ENCODE measurements at places on chromosomes 12 and 14.
A peak's percentile ranks its signal among the peaks of the same experiment; 100 is the strongest.

DNA sequence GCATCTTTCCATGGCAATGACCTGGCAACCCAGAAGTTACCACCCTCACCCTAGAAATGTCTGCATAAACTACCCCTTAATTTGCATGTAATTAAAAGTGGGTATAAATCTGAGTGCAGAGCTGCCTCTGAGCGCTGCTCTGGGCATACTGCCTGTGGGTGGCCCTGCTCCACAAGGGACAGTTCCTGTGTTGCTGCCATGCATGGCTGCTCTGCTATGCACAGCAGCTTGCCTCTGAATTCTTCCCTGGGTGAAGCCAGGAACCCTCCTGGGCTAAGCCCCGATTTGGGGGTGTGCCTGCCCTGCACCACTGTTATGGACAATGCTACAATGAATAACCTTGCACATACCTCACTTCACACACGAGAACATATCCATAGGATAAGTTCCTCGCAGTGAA lies 35.7 kb upstream of the GPR132 start:
- no peak for DNase-seq

DNA sequence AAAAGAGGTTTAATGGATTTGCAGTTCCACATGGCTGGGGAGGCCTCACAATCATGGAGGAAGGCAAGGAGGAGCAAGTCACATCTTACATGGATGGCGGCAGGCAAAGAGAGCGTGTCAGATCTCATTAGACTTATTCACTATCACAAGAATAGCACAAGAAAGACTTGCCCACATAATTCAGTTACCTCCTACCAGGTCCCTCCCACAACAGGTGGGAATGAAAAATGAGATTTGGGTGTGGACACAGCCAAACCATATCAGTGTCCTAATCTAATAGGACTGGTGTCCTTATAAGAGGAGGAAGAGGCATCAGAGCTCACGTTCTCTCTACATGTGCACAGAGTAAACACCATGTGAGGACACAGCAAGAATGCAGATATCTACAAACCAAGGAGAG lies 25.9 kb downstream of the DYRK2 start:
- no peak for DNase-seq

GRCh38 chr14:56247495-56248200 lies 129.4 kb downstream of the PELI2 start:
- peak; percentile 74 for DNase-seq

DNA sequence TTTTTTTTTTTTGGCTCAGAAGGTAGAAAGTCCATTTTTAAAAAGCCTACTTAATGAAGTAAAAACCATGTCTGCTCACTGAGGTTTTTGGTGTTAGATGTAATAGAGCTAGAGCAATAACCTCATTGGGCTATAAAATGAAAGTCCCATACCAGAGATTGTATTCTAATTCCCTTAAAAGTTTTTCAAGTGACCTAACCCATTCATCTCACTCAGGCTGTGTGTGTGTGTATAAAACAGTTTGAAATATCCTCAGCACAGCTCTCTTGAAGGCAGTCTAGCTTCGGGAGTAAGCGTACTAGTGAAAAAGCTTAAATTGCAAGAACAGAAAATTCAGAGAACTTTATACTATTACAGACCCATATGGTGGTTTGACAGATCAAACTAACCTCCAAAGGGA lies 313.8 kb downstream of the CEP128 start:
- no peak for DNase-seq

- DNase-seq: no peak
Observed at GRCh38 chr14:69699748-69700303, 67.1 kb upstream of the SRSF5 start.

DNA sequence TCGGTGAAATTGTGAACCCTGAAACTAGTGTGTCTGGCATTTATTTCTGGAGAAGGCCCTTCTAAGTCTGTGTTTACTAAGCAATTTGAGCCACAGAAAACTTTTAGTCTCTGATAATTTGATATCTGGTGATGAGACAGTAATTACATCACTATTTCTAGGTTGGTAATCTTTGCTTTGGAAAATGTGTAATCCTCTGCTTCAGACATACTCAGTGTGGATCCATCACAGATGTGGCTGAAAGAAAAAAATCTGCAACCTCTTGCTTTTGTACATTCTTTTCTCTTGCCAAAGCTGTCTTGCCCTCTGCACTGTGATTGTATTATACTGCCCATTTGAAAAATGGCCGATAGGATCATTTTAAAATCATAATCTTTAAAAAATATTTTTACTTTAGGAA lies 78.1 kb downstream of the PELI2 start:
- DNase-seq: no peak

GRCh38 chr12:12933742-12934141 lies 18.2 kb downstream of the GPRC5D start:
- no peak for DNase-seq

DNA sequence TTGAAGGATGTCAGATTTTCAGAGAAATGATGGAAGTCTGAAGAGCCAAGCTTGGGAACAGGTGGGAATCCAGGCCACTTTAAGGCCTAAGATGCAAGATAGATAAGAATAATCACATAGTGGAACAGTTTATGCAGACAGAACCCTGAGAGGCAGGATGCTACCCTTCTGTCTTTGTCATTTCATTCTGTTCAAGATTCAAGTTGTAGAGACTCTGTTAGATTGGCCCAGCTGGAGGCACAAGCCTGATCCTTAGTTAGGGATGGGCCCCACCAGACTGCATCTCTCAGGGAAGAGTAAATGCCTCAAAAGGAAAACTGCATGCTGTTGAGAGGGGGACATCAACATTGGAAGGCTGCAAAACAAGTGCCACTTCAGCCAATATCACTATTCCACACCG lies 287.0 kb downstream of the PCNX1 start:
- no peak for DNase-seq

DNA sequence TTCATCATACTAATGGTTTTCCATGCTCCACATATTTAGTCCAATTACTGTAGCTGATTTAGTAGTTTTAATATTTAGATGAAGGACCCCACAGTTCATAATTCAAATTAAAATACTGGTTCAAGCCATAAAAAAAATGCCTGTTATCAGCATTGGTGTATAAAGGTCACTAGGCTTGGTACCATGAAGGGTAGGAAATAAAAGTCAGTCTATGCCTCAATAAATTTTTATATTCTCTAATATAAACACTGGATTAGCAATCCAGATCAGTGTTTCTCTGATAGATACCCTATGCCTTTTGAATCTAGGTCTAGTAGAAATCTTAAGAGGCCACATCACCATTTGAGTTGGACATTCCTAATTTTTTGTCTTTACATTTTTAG lies 163.2 kb upstream of the HIF1A start:
- DNase-seq: no peak

DNA sequence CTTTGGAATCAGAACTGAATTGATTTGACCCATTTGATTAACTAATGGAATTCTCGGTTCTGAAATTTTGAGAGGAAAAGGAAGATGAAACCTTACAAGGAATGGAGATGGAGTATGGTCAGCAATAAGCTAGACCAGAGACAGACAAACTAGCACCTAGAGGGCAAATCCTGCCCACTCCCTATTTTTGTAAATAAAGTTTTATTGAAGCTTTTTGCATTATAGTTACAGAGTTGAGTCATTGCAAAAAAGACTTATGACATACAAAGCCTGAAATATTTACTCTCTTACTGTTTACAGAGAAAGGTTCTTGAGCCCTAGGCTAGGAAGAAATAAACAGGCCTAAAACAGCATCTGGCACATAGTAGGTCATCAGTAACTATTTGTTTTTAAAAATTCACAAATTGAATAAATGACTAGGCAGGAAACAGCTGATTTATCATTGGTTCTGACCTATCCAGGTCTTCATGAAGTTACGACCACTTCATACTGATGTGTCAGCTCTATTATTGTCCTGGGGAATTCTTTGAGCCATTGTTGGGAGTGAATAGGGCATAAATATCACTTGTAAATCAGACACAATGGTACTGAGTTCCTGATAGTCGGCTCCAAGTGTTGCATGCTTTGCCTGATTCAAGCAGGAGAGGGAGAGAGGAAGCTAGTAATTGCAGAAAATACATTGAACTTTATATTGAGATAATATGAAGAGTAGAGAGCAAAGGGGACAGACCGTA lies 14.6 kb upstream of the STAB2 start:
- peak; percentile 23 for DNase-seq

GRCh38 chr12:47251919-47252318 lies 172.2 kb upstream of the AMIGO2 start:
- no peak for DNase-seq

- no peak for DNase-seq
Observed at GRCh38 chr12:130634866-130635265, 81.2 kb downstream of the RIMBP2 start.
